ENCODE measurements at places on chromosomes 3 and 15.

- no peak for DNase-seq
These were observed 267.9 kb upstream of the THBS1 start for GRCh38 chr15:39312984-39313383.

DNA sequence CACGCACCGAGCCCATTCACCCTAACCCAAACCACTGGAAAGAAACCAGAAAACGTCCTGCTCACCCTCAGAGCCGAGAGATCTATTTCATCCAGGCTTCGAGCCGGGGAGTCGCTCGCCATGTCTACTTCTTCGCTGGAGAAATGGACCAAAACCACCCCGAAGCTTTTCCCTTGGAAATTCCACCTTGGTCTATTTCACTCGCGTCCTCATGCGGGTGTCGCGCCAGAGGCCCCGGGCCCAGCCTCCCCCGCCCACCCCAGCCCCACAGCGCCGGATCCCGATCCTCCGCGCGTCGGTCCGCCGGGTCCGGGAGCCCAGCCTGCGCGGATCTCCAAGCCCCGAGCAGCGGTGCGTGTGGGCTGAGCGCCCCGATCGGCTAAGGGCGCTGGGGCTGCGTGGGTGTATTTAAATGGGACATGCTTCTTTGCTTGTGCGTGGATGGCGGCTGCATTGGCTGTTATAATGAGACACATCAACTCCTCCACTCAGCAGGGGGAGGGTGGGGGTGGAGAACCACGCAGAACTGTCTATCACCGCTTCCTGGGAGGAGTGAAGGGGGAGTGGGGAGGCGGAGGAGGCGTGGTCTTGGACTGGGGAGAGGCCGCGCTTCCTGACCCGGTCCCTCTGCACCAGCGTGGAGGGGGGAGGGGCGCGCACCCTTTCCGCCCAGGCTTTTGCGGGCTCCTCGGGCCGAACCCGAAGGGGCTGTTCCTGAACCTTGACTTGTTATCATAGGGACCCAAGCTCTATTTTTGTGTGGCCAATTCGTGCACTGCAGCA is at the start of gene TNIK:
TNIK (minus strand) TSS at position 464 of the 783 bp plus-strand sequence; CDS start at position 122, 342 bp downstream.
- DNase-seq, result peak; percentile 97

- DNase-seq, result no peak
These were observed 8.8 kb downstream of the IL1RAP start for GRCh38 chr3:190522621-190523222.

- no peak for DNase-seq
These were observed 4.2 kb upstream of the PLOD2 start for GRCh38 chr3:146164971-146165769.

DNA sequence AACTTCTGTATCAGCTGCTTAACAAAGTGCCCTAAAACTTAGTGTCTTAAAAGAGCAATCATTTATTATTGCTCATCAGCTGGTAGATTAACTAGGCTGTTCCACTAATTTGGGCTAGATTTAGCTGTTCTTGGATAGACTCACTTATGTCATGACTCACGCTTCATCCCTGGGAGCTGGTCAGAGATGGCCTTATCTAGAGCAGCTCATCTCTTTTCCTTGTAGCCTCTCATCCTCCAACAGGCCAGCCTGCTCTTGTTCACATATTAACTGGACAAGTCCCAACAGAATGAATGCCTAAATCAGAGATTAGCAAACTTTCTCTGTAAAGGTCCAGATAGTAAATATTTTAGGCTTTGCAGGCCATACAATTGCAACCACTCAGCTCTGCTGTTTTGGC is 66.9 kb upstream of the PLAAT1 start:
- DNase-seq, result no peak

DNA sequence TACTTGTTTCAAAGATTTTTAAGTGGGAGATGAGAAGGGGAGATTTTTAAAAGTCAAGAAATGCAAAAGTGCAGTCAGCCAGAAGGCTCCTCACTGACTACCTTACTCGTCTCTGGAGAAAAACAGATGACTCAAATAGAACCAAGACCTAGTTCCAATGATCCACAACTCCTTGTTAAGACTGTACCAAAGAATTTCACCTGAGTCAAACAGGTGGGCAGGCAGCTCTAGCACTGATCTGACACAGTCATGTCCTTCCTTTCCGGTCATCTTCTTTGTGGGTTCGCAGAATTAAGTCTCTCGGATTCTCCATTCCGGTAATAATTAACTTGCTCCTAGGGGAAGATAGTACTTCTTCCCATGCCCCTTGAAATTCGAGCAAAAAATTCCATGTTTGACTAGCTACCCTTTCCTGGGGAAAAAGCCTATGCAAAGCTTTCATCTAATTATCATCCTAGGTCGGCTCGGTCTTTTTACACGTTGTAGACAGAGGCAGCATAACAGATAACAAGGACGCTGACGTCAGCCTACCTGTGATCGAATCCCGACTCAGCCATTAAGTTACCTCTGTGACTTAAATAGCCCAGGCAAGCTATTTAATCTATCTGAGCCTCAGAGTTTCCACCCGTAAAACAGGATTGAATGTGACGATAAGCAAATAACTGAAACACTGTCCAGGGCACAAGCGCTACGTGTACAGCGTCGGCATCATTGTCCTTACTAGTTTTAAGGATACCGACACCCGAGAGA is 758 bp downstream of the SELENOK start:
- peak; percentile 86 for DNase-seq

DNA sequence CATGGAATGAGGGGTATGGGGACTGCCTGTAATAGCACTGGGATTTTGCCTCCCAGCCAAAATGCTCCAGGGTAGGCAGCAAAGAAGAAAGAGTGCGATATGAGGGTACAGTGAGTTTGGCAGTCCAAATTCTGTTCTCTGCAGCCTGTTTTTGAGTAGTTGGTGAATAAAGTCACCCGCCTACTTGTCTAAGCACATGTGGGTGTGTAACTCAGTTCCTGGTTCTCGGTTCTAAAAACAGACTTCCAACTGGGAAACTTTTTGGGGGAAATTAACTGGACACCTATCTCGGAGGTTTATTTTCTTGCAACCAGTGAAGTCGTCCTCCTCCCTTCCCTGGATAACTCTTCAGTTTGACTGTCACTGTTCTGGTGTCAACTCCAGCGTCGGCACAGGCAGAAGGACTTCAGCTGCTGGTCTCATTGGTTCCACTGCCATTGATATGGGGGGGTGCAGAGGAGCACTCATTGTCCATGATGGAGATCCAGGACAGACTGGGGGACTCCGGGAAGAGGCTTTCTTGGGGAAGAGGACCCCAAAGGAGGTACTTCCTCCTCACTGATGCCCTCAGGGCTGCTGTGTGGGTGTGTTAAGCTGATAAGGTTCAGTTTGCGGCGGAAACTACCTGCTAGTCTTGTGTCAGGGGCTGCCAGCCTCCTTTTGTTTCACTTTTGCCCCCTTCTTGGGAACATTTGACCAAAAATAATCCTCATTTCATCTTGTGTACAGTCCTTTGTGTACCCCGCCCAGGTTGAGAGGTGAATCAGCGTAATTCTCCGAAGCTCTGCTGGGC is 13.2 kb downstream of the GHRL start:
- DNase-seq, result no peak

GRCh38 chr3:156149876-156150275 is 29.5 kb downstream of the KCNAB1 start:
- DNase-seq, result no peak

DNA sequence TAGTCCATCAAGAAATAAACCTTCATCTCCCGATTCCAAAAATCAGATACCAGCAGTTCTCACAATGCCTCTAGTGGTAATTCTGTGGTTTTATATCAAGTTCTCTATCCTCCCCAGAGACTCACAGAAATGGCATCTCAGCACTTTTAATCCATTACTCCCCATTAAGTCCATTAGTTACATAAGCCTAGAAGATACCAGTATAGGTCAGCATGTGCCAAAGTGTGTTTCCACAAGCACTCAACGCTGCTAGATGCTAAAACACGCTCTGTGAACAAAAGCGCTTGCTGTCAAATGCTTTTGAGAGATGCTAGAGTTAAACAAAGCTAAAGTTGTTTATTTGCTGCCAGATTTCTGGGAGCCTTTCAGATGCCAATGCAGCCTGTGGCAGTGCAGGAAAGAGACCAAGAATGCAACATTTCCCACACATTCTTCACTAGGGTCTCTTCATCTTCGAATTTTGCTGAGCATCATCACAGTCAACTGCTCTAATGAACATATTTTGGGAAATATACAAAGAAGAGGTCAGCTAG is 918.8 kb upstream of the CFAP20DC start:
- no peak for DNase-seq

DNA sequence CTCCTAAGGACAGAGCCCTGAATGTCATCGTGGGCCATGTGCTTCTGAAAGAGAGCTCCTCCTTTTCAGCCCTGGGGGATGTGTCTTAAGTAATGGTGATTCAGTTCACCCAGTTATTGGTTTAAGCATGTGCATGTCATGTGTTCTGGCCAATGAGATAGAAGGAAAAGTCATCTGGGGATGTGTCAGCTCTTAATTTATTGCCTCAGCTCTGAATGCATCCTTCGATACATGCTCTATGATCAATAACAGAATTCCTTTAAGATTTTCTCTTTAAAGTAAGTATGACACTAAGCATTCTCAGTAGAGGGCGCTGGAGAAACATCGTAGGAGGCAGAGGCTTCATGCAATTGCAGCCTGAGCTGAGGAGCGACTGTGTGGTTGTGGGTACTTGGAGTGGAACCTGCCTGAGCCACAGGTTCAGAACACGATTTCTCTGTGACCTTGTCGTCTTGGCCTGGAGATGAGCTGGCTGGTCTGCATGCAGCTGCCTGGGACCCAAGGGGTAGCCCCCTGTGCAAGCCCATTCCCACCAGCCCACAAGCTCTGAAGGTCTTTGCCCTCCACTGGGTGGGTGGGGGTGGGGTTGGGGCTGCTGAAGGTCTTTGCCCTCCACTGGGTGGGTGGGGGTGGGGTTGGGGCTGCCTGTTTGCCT is 69.5 kb downstream of the C3orf38 start:
- no peak for DNase-seq

- no peak for DNase-seq
These were observed 353 bp downstream of the ATG3 start for GRCh38 chr3:112561484-112561733.

- no peak for DNase-seq
These were observed 66.0 kb downstream of the PLD1 start for GRCh38 chr3:171744158-171744741.

DNA sequence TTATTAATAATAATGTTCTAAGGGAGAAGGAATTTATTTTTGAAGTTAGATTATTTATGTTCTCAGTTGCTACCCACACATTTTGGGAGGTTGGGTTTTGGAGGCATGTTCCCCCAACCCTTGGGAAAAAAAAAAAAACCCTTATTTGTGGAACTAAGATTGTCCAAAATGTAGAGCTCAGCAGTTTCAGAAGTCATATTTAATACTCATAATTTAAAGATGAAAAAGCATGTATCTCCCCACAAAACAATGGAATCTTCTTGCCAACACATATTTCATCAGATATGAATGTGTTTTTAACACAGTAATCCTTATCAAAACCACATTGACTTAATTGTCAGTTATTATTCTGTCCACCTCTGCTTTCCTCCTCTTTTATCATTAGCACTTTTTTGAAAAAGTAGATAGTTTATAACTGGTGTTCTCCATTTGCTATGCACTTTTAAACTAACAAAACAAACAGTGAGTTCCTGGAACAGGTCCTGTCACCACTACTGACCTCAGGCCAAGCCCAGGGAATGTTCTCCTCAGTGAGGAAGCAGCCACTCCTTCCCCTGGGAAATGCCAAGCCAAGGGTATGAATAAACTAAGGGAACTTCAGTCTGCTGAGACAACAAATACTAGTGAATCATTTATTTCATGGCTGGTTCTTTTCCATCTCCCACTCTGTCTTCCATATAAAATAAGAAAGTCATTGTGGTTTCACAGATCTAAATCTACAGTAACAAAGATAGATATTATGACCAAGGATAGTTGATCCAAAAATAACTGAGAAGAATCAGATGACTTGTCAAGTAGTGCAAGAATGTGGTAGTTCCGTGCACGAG is 414.4 kb upstream of the ALCAM start:
- DNase-seq, result no peak

DNA sequence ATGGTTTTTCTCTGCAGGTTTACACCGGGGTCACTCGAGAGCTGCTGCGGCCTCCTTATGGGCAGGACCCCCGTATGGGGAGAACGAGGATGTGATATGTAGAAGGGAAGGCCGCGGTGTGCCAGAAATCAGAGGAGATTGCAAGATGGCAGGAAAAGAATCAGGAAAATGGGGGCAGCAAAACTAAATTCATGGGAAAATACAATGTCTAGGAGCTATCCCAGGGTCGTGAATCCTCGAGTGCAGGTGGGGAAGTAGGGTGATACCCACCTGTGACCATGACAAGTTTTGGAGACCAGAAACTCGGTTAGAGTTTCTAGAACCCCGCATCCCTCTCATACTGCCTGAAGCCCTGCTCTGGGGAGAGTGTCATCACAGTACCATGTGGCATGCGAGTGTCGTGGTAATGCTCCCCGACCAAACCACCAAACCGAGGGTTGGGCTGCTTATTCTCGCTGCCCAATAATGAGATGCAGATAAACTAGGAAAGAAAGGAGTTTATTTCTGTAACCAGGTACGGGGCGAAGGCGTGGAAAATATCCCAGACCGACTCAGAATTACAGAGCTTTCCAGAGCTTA is 781 bp downstream of the TRNT1 start:
- DNase-seq, result peak; percentile 80
